ENCODE measurements at places on chromosomes 6 and 20.

GRCh38 chr6:166825553-166826145, 130.7 kb downstream of the RNASET2 start:
- DNase-seq, result peak; percentile 19

GRCh38 chr6:10460096-10460495, 45.2 kb upstream of the TFAP2A start:
- no peak for DNase-seq

- peak; percentile 2 for DNase-seq
Observed at GRCh38 chr6:92715991-92716390, 703.4 kb downstream of the EPHA7 start.

DNA sequence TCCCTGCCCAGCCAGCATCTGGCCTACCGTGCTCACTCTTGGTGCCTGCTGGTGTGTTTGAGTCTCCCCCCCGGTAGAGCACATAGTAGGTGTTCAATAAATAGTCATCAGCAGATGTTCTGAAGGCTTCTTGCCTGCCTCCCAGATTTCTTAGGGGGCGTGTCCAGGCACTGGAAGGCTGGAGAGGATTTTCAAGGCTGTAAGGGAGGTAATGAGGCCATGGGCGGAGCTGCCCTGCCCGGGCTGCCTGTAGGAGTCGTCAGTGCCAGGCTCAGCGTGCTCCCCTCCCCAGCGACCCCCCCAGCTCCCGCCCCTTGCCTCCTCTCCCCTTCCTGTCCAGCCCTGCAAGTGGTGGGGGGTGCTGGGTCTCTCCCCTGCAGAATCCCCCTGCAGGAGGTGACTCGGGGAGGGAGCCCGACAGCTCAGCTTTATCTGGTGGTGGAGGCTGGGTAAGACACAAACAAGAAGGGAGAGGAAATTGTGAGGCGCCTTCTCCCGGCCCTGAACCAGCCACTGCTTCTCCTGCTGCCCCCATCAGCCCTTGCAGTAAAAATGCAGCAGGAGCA, 55.9 kb downstream of the BCAS4 start:
- no peak for DNase-seq

DNA sequence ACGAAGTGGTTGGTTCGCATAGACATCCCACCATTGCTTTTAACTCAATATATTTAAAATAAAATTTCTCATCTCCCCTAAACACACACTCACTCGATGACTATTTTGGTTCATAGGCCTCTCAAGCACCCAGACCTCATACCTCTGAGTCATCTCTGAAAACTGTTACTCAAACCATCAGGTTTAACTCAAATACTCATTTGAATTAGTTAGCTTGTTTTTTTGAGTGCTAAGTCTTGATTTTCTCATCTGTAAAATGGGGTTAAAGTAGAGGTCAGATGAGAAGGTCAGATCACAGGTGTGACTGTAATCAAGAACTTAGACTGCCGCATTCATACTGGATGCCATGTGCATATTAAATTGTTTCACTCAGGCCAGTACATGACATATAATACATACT, 243.9 kb upstream of the TENT5A start:
- DNase-seq, result peak; percentile 90

- no peak for DNase-seq
Observed at GRCh38 chr6:145551164-145551563, 184.2 kb downstream of the EPM2A start.

DNA sequence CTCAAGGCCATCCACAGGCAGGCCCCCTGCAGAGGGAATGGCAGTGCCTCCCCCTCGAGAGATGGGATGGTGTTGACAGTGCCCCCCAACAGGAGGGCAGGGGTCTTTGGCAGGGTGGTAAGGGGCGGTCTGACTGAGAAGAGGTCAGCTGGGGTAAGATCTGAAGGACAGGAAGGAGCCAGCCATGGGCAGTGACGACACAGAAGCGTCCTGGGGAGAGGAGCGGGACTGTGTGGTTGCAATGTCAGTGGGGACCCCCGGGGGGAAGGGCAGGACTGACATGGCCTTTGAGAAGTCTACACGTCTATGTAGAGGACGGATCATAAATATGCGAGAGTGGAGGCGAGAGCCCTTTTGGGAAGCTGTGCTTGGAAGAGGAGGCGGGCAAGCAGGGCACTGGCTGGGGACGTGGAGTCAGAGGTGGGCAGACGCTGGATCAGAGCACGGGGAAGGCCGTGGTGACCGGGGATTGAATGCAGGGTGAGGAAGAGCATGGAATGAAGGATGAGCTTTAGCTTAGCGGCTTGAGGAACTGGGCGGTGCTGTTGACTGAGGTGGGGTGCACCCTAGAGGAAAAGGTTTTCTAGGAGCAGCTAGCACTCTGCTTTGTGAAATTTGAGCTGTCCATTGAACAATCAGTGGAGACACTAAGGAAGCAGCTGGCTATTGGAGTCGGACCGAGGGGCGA, 82.5 kb upstream of the AGPAT4 start:
- no peak for DNase-seq

DNA sequence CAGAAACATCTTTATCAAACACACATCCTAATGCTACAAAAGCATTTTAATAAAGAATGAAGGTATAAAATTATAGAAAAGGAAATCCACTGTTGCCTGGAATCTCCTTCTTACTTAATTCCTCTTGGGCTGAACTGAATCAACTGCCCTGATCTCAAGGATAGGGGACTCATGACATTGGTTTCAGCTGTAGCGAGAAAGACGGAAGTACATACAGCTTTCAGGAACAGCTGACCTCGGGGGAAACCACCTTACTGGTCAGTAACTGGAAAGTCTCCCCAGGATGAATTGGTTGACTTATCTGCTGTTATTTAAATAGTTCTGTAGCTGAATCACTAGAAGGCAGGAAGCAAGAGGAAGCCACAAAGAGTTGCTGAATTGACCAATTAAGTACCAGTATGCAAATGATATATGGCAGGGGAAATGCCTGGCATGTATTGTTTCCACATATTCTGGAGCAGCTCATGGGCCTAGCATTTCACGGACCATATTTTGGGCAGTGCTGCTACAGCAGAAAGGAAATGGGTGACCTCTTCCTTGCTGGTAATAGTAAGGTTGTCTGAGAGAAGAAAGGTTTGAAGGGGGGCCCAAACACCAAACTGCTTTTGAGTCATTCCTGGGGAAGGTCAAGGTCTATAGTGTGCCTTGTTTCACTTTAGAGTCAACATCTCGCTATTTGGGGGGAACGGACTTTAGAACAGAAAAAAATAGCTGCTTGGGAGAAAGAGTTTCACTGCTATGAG, 43.7 kb upstream of the MAP7 start:
- DNase-seq, result peak; percentile 97

DNA sequence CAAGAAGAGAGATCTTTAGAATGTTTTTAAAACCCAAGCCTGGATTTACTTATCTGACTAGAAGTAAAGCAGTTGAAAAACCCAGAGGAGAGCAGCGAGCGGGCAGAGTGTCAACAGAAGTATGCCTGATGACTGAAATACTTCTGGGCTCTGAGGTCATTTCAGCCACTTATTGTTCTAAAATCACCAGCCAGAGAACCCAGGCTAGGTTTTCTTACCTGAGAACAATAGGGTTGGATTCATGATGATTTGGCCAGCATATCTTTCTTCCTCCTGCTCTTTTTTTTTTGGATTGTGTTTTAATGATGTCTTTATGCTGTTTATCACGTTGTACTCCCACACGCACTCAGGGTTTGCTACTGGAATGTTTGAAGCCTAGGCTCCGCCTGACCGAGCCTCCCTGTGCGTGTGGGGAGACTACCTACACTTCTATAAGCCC, 63.0 kb upstream of the KIF25 start:
- DNase-seq, result no peak

All from fibroblast of skin of right quadriceps (primary cell).